Foreskin melanocyte (primary cell): ENCODE measurements at places on chromosomes 5 and 9.

GRCh38 chr9:123457583-123457982, 101.6 kb downstream of the CRB2 start:
- DNase-seq: no peak

- DNase-seq: no peak
Observed at GRCh38 chr5:44740660-44741059, 68.1 kb upstream of the MRPS30 start.

DNA sequence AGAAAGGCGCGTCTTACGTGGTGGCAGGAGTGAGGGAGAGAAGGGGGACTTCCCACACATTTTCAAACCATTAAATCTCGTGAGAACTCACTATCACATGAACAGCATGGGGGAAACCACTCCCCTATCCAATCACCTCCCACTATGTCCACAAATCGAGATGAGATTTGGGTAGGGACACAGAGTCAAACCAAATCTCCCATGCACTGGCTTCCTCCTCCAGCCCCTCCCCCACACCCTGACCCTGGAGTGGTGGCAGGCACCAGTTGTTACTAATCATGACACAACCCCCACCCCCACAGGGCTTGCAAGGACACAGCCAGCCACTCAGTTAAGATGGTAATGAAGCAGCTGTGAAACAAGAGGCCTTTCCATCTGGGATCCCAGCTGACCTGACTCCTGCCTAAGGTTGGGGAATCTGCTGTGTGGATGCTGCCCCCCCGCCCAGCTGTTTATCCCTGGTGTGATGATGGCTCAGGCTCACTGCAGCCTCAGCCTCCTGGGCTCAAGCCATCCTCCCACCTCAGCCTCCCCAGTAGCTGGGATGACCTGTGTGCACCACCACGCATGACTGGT, 57.1 kb upstream of the FUBP3 start:
- DNase-seq: no peak

GRCh38 chr9:121886759-121887485, 206.2 kb downstream of the TTLL11 start:
- no peak for DNase-seq

GRCh38 chr5:89855417-89855816, 554.1 kb downstream of the CETN3 start:
- DNase-seq: no peak

- DNase-seq: no peak
Observed at GRCh38 chr5:134355681-134356080, 11.3 kb downstream of the CDKL3 start.

DNA sequence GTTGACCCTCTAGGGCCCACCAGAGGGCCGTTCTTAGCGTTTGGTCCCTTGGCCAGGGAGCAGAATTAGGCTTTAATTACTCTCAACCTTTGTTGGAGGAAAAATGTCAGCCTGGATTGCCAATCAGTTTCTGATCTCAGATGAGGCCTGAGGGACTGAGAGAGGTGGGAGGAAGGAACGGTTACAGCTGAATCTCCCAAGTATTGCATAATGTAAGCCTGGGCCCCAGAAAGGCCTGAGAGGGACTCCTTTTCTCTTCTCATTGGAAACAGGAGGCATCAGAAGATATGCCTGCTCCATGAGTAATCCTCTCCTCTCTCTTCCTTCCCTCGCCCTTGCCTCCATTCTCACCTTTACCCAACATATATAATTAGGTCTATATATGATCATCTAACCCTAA, 105.7 kb downstream of the INSYN2B start:
- DNase-seq: no peak

DNA sequence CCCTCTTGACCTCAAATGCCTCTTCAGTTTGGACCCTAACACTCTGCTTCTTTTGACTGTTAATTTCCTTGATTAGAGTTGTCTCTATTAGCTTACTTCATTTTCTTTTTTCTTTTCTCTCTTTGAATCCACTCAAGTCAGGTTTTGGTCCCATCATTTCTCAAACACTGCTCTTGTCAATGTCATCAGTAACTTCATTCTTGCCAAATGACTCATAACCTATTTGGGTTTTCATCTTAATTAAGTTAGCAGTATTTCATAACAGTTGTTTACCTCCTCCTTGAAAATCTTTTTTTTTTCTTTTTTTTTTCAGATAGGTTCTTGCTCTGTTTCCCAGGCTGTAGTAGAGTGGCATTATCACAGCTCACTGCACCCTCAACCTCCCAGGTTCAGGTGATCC, 119.6 kb downstream of the PARP8 start:
- no peak for DNase-seq

DNA sequence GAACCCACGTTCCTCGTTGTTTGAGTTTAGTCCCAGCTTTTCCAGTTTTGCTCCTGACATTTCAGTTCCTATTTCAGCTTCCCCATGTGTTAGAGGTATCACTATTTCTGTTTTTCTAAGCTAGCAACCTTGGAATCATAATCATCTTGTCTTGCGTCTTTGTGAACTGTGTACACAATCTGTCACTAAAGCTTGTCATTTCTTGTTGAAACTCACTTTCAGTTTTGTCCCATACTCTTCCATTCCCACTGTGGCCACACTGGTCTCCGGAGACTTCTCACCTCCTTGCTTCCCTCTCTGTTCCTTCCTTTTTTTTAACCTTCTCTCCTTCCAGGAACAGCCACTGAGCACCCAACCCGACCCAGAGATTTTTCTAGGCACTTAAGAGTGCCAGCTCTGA, 36.9 kb downstream of the TGFBR1 start:
- DNase-seq: no peak

GRCh38 chr5:83428126-83428525, 43.4 kb upstream of the VCAN start:
- DNase-seq: no peak

- peak; percentile 69 for DNase-seq
Observed at GRCh38 chr9:130765137-130766020, 69.7 kb upstream of the ABL1 start.

DNA sequence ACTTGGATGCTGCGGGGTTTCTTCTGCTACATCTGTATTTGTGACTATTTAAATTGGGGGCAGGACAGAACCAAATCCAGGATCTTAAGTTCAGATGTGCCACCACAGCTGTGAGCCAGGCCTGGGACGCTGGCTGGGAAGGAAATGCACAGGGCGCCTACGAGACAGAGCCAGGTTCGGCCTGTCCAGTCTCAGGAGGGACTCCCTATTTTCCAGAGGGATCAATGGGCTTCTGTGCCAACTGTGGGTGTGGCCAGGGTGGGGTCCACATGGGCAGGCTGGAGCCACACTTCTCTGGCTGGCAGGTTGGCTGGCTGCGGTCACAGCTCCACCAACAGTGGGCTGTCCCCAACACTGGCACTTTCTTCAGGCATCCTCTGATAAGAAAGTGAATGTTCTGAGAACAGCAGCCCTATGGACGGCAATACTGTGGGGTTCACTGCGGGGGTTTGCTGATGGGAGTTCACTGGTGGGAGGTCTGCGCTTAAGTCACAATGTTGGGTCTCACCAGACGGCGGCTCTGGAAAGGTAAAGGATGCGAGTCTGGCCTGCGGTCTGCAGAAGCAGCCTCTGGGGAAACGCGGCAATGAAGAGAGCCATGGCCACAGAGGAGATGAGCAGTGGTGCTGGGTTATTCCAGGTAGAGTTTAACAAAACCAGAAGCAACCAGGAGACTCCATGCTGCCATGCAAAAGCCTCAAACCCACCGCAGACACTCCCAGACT, 78.1 kb downstream of the DAP start:
- no peak for DNase-seq

GRCh38 chr5:159453209-159453608, 122.9 kb upstream of the IL12B start:
- DNase-seq: no peak

GRCh38 chr5:32217886-32218396, 43.8 kb upstream of the GOLPH3 start:
- peak; percentile 78 for DNase-seq
